Type B pancreatic cell (in vitro differentiated cells): ENCODE measurements at places on chromosomes 11 and 22.
A peak's percentile ranks its signal among the peaks of the same experiment; 100 is the strongest.

DNA sequence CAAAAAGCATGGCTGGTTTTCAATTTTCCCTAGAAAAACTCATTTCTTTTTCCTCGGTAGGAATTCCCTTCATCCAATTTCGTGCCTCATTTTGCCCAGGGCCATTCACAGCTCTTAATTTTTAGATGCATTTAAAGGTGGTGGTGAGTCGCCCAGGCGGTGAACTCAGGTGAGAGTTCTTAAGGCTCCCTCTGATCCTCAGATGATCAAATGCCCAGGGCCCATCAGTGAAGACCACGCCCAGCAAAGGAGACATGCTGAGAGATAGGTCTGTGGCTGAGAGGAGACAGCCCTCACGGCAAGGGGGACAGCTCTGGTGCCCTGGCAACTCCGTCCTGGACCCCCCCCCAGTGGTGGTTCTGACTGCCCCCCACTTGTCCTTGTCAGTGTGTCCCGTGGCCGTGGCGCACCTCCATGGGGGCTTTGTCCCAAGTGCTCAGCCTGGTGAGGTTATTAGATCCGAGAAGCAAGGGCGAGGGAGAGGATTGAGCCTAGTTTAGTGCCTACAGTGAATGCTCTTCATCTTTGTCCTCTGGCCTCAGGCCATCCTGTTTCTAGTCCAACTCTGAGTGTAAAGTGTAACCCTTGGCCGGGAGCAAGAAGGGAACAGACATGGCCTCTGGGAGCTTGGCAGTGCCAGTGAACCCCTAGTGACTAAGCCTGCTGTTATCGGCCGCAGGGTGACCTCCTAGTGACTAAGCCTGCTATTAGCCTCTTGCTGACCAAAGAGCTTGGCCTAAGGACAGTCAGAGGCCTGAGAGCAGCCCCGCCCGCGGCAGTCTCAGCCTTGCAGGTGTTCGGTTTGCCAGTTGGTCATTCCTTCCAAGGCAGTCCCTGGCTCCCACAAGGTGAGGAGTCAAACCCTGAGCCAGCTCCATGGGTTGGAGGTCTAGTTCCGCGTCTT lies 83.5 kb downstream of the CTTN start:
- H3K4me3 ChIP-seq = no peak overlapping the region
- H3K27me3 ChIP-seq = no peaks in the 10 kb centered on the region
- H3K36me3 ChIP-seq = peaks cover 11% of the 10 kb centered on the region
- no peak overlapping the region for H3K27ac ChIP-seq
- H3K4me1 ChIP-seq = peaks cover 12% of the 10 kb centered on the region
- DNase-seq = no peak

DNA sequence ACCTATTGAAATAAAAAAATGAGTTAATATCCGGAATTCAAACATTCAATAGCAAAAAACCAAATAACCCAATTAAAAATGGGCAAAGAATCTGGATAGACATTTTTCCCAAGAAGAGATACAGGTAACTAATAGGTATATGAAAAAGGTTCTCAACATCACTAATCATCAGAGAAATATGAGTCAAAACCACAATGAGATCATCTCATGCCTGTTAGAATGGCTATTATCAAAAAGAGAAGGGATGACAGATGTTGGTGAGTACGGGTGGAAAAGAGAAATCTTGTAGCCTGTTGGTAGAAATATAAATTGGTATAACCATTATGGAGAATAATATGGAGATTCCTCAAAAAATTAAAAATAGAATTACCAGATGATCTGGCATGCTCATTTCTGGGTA lies 26.9 kb upstream of the OR6M1 start:
- H3K36me3 ChIP-seq = no peaks in the 10 kb centered on the region
- H3K27ac ChIP-seq = no peak overlapping the region
- no peak for DNase-seq
- peaks cover 3% of the 10 kb centered on the region for H3K27me3 ChIP-seq
- no peaks in the 10 kb centered on the region for H3K4me1 ChIP-seq

GRCh38 chr11:2825261-2825888 lies 60.2 kb downstream of the CDKN1C start:
- no peak for DNase-seq
- H3K27ac ChIP-seq = peak overlapping the region; percentile 92
- H3K4me1 ChIP-seq = peaks cover 28% of the 10 kb centered on the region
- peaks cover 22% of the 10 kb centered on the region for H3K36me3 ChIP-seq
- H3K27me3 ChIP-seq = no peaks in the 10 kb centered on the region
- peak overlapping the region; percentile 67 for H3K4me3 ChIP-seq

- H3K27me3 ChIP-seq = no peaks in the 10 kb centered on the region
- H3K36me3 ChIP-seq = no peaks in the 10 kb centered on the region
- no peak for DNase-seq
- no peak overlapping the region for H3K27ac ChIP-seq
- no peak overlapping the region for H3K4me3 ChIP-seq
These were observed 18.4 kb downstream of the ASCL2 start for GRCh38 chr11:2252018-2252417.
